Activated T-helper 9 cell treated with anti-CD3 and anti-CD28 coated beads, Interleukin-2, amount 50 U/mL, for 16 hours (primary cell): ENCODE measurements at places on chromosomes 2 and 18.

DNA sequence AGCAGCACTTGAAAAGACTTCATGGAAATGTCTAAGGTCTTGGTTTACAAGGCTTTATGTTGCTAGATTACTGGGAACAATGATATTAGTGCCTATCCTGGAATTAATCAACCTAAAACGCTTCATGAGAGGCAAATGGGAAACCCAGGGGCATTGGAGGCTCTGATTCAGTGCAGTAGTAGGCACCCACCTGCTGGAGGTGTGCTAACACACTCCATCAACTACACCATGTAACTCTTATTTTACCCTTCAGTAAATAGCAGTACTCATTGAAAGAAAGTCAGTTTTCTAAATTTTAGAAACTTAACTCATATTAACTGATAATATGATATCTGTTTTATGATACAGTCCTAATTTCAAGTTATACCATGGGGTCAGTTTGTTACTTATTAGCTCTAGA, 17.4 kb upstream of the HNRNPA3 start:
- no peak for DNase-seq

DNA sequence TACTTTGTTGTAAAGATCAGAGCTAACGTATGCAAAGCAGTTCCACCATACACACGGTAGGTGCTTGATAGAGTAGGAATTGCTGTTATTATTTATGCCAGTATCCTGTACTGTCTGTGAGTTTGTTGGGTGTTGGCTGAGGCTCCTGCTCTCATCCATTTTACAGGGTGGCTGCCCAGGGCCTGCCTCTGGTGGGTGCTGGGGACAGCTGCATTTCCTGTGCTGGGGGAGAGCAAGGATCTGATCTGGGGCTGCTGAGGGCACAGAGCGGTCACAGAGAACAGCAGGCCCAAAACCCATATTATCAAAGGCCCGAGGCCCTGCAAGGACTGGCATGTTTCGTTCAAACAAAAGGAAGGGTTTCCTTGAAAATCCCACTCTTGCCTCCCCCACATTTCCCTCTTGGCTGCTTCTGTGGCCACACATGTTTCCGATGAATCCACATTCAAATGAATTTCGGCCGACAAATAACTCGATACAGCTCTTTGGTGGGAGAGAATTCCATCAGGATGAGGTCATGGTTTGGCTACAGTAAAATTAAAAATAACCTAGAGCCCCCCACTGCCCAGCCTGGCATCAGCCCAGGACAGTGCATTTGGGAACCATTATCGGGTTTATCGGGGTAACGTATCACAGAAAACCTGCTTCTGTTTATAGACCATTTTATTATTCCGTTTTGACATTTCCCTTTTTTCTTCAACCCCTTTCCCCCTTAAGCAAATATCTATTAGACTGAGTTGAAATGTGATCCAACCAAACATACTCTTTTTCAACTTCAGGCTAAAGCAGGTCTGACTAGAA, 143.4 kb downstream of the CYRIA start:
- DNase-seq = no peak

DNA sequence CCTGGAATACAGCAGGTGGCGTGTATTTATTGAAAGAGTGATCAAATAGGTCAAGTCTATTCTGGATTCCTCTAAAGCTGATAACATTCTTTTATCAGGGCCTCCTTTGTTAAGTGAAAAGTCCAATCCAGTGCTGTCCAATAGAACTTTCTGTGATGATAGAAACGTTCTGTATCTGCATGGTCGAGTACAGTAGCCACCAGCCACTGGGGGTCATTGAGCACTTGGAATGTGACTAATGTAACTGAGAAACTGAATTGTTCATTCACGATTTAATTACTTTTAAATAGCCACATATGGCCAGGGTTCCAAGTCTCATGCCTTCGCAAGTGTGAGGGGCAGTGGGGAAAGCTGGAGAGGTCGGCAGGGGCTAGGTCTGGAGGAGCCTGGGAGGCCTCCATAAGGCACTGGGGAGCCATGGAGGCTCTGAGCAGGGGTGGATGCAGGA, 20.5 kb downstream of the SH2D6 start:
- DNase-seq = no peak

GRCh38 chr2:67948057-67948456, 114.7 kb downstream of the C1D start:
- no peak for DNase-seq

GRCh38 chr2:114405247-114406116, 37.0 kb upstream of the DPP10 start:
- DNase-seq = no peak

DNA sequence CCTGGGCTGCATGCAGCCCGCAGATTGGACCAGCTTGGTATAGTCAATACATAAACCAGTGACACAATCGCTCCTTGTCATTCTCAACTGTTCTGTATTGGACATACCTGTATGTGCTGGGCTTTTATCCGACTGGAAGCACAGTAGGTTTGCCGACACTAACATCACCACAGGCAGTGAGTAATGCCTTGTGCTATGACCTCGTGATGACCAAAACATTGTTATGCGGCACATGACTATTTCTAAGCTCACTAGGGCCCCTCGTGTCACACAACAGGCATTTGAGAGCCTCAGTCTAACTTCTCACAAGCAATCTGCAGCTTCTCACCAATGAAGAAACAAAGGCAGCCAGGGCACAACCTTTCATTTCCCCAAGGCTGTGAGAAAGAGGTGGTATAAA, 320.8 kb downstream of the AFF3 start:
- no peak for DNase-seq

DNA sequence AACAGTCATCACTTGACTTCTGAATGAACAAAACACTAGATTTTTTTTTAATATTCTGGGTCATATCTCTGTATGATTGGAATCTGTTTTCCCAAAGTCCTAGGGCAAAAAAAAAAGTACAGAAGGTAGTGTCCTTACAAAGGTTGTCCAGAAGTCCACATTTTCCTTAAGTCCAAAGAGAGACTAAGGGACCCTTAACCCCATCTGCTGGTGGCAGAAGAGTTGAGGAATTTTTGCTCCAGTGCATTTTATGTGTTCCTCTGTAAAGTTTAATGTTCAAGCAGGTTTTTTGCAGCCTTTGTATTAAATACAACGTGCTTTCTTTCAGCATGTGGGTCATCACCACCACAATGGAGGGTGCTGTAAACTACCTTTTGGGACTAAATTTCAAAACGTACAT, 215.9 kb downstream of the SP3 start:
- no peak for DNase-seq

GRCh38 chr2:72431737-72432136, 284.1 kb upstream of the CYP26B1 start:
- DNase-seq = no peak

DNA sequence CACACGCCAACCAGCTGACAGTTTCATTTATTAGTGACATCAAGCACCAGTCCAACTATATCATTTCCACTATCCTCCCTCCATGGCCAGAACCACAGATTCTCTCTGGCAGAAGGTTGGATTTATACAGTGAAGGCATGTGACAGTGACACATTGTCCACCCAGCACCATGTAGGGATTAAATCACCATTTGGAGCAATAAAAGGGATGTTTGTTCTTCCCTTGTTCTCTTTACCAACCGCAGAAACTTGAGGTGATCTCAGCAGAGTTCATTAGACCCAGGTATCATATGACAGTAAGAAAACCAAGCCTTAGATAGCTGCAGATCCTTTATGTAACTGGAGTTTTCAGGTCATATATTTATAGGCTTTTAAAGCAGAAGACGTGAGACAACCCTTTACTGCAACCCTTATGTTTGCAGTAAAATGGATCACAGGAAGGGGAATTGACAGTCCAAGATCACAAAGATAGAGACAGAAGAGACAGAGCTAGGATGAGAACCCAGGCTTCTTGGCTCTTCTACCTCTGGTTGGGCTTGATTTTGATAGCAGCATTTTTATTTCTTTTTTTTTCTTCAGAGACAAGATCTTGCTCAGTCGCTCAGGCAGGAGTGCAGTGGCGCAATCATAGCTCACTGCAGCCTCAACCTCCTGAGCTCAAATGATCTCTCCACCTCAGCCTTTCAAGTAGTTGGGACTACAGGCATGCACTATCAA, 80.1 kb downstream of the XDH start:
- DNase-seq = no peak

DNA sequence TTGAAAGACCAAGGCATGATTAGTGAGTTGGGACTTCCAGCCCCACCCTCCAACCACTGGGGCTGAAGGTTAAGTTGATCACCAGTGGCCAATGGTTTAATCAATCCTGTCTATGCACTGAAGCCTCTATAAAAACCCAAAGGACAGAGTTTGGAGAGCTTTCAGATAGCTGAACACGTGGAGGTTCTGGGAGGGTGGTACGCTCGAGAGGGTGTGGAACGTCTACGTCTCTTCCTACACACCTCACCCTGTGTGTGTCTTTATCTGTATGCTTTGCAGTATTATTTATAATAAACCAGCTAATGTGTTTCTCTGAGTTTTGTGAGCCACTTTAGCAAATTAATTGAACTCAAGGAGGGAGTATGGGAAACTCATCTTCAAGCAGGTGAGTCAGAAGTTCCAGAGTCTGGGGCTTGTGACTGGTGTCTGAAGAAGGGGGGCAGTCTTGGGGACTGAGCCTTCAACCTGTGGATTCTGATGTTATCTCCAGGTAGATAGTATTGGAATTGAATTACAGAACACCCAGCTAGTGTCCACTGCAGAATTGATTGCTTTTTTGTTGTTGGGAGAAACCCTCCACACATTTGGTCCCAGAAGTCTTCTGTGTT, 20.3 kb downstream of the ACTR3 start:
- DNase-seq = peak; percentile 52

DNA sequence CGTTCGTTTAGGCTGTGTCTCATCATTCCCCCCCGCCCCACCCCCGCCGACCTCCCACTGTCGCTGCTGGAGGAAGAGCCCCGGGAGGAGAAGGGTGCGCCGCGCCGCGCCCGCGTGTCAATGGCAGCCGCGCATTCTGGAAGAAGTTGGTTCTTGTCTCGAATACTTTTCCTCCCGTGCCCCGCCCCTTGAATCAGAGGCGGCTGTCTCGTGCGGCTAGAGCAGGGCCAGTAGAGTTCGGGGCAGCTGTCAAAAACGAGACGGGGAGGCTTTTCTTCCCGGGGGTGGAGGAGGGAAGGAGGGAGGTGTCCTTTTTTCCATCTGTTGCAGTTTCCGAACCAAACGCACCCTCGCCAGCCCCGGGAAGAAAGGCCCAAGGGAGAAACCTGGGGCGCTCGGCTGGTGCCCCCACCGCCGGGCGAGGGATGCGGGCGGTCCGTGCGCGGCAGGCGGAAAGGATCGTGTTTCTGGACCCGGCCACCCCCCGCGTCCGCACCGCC, 410 bp upstream of the TGIF1 start:
- DNase-seq = peak; percentile 71
